Activated CD4-positive, alpha-beta T cell treated with anti-CD3 and anti-CD28 coated beads, Interleukin-2, amount 10 ng/mL, durations not matched to agents 24 days and 14 days (primary cell): ENCODE measurements at places on chromosomes 3 and 15. TPM values are rescaled to one million over a fixed set of nuclear protein-coding genes. Genes with fewer than 3 reads are reported as not detected.

The KY gene
- total RNA-seq, result not detected in 2 replicates

The WWTR1 gene
- total RNA-seq, result 0.31 and 0.75 TPM in 2 replicates

The TNFSF10 gene
- total RNA-seq, result 71.5 and 77.5 TPM in 2 replicates

The PSMA4 gene
- 335 and 342 TPM in 2 replicates for total RNA-seq

The TMEM41A gene
- 25.4 and 25.8 TPM in 2 replicates for total RNA-seq

The KNG1 gene
- total RNA-seq, result not detected in 2 replicates

The THAP10 gene
- total RNA-seq, result not detected in 2 replicates

The MYRIP gene
- not detected in 2 replicates for total RNA-seq

The SLC9C1 gene
- not detected in 2 replicates for total RNA-seq

The REC114 gene
- total RNA-seq, result not detected in 2 replicates

The GUCA1C gene
- not detected in 2 replicates for total RNA-seq

The COL6A5 gene
- total RNA-seq, result not detected in 2 replicates

The TMEM158 gene
- 0.44 and 0.66 TPM in 2 replicates for total RNA-seq

The GADL1 gene
- not detected in 2 replicates for total RNA-seq

The C3orf70 gene
- 0.02 and 0.05 TPM in 2 replicates for total RNA-seq

The C3orf52 gene
- 13.0 and 14.2 TPM in 2 replicates for total RNA-seq

The NUP210 gene
- 164 and 169 TPM in 2 replicates for total RNA-seq

The NIT2 gene
- 75.5 and 79.2 TPM in 2 replicates for total RNA-seq

The CLN6 gene
- total RNA-seq, result 99.0 and 102 TPM in 2 replicates

The CCDC33 gene
- not detected in 2 replicates for total RNA-seq

The FAM107A gene
- not detected in 2 replicates for total RNA-seq

The ZNF620 gene
- 4.9 and 5.6 TPM in 2 replicates for total RNA-seq

The MELTF gene
- total RNA-seq, result 8.8 and 10.6 TPM in 2 replicates

The ASB14 gene
- total RNA-seq, result not detected in 2 replicates

The DNAH12 gene
- total RNA-seq, result not detected in 2 replicates

The CMTM8 gene
- 4.8 and 5.5 TPM in 2 replicates for total RNA-seq
